ENCODE measurements at places on chromosomes 2 and 18.

DNA sequence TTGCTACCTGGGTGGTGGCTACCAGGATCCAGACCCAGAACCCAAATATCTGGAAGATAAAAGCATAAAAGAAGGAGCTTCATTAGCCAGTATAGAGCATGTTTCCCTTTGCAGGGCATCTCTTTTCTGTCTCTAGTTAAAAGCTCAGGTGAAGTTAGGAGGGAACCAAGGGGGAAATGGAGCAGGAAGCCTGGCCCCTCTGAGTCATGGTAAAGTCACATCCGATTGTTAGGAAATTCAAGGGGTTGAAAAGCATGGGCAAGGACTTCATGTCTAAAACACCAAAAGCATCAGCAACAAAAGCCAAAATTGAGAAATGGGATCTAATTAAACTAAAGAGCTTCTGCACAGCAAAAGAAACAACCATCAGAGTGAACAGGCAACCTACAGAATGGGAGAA is 126.9 kb downstream of the RPIA start:
- no peak for DNase-seq

- no peak for DNase-seq
These were observed 44.9 kb downstream of the DYSF start for GRCh38 chr2:71498261-71498701.

- no peak for DNase-seq
These were observed 70.7 kb upstream of the BCL2L11 start for GRCh38 chr2:111049792-111050640.

GRCh38 chr2:185484602-185485001 is 254.0 kb upstream of the FSIP2 start:
- DNase-seq = no peak

GRCh38 chr2:27174638-27175037 is 25.8 kb downstream of the TCF23 start:
- no peak for DNase-seq

GRCh38 chr2:96407041-96407918 is 71.7 kb downstream of the NCAPH start:
- peak; percentile 29 for DNase-seq

All from stimulated activated CD4-positive, alpha-beta T cell treated with anti-CD3 and anti-CD28 coated beads, Interleukin-1b, Interleukin-23, amount 100 ng/mL, for 1 hour (primary cell).